ENCODE measurements at places on chromosomes 6 and 20.

- H3K27ac ChIP-seq: no peak overlapping the region
- peaks cover 7% of the 10 kb centered on the region for H3K27me3 ChIP-seq
- no peak for DNase-seq
- no peaks in the 10 kb centered on the region for H3K36me3 ChIP-seq
- no peak overlapping the region for H3K4me3 ChIP-seq
Measured at GRCh38 chr6:146550911-146551310, 7.3 kb downstream of the RAB32 start.

DNA sequence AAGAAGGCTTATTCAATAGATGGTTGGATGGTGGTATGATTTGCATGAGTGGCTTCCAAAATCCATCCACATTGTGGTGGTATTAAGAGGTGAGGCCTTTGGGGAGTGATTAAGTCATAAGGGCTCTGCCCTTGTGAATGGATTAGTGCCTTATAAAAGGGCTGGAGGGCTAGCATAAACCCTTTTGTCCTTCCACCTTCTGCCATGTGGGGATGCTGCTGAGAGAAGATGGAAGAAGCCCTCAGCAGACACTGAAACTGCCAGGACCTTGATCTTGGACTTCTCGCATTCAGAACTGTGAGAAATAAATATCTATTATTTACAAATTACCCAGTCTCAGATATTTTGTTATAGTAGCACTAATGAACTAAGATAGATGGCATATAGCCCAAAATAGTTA lies 27.8 kb upstream of the SRPK1 start:
- peaks cover 9% of the 10 kb centered on the region for H3K4me1 ChIP-seq
- no peak overlapping the region for H3K4me3 ChIP-seq
- H3K36me3 ChIP-seq: no peaks in the 10 kb centered on the region
- H3K27ac ChIP-seq: no peak overlapping the region
- DNase-seq: no peak
- H3K27me3 ChIP-seq: no peaks in the 10 kb centered on the region

- DNase-seq: no peak
- H3K27me3 ChIP-seq: no peaks in the 10 kb centered on the region
- H3K4me1 ChIP-seq: no peaks in the 10 kb centered on the region
- no peak overlapping the region for H3K4me3 ChIP-seq
Measured at GRCh38 chr6:146664871-146665360, 66.1 kb downstream of the ADGB start.

- H3K36me3 ChIP-seq: peaks cover 18% of the 10 kb centered on the region
- H3K4me3 ChIP-seq: no peak overlapping the region
- no peak overlapping the region for H3K27ac ChIP-seq
- H3K4me1 ChIP-seq: peaks cover 28% of the 10 kb centered on the region
- DNase-seq: no peak
Measured at GRCh38 chr20:32116079-32116521, 6.6 kb downstream of the TM9SF4 start.

DNA sequence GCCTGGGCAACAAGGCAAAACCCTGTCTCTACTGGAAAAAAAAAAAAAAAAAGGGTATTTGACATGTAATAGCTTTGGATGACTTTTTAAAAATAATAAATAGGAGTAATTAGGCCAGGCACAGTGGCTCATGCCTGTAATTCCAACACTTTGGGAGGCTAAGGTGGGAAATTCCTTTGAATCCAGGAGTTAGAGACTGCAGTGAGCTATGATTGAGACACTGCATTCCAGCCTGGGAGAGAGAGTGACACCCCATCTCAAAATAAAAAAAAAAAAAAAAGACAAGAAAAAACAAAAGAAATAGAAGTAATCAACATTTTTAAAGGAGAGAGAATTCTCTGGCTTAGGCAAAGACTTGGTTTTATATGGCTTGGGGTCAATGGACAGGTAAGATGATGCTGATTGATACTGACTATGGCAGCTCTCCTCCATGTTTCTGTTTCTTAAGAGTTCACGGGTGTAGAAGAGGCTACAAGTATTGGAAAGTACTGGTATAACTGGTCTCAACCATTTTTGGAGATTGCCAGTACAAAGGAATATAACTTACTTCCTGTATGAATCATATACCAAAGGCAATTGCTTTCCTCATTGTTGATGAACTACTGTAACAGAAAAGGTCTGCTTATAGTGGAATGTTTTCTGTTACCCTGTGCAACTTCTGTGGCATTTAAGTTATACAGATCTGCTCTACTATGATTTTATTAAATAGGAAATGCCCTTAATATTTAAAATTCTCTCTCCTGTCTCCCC lies 10.1 kb downstream of the MAP3K5 start:
- no peak overlapping the region for H3K4me3 ChIP-seq
- peaks cover 45% of the 10 kb centered on the region for H3K4me1 ChIP-seq
- peak overlapping the region; percentile 76 for H3K27ac ChIP-seq
- DNase-seq: no peak
- no peaks in the 10 kb centered on the region for H3K27me3 ChIP-seq
- peaks cover 36% of the 10 kb centered on the region for H3K36me3 ChIP-seq

- H3K27me3 ChIP-seq: peaks cover 3% of the 10 kb centered on the region
- no peak for DNase-seq
- no peak overlapping the region for H3K27ac ChIP-seq
- H3K36me3 ChIP-seq: no peaks in the 10 kb centered on the region
- H3K4me1 ChIP-seq: no peaks in the 10 kb centered on the region
Measured at GRCh38 chr6:6328451-6328850, 8.0 kb upstream of the F13A1 start.

DNA sequence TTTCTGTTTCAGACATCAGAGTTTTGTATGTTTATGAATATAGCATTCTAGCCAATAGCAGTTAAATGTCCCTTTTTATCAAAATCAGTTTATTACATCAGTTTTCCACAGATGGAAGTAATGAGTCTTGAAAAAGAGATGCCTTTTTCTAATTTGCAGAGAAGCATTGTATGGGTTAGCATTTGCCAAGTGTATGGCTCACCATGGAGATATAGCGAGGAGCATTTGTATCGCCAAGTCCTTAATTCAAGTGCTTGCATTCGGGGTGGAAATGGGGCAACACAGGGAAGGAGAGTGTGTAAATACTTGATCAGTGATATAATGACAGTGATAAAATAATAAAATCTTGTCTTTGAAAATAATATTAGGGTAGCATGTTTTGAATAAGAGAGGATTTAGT lies 42.9 kb downstream of the TXLNB start:
- H3K4me3 ChIP-seq: no peak overlapping the region
- peaks cover 37% of the 10 kb centered on the region for H3K4me1 ChIP-seq
- H3K27me3 ChIP-seq: no peaks in the 10 kb centered on the region
- no peak for DNase-seq
- H3K27ac ChIP-seq: no peak overlapping the region
- no peaks in the 10 kb centered on the region for H3K36me3 ChIP-seq

GRCh38 chr6:32218167-32218566 lies 5.7 kb downstream of the NOTCH4 start:
- no peaks in the 10 kb centered on the region for H3K4me1 ChIP-seq
- H3K27ac ChIP-seq: no peak overlapping the region
- H3K4me3 ChIP-seq: no peak overlapping the region
- DNase-seq: no peak
- no peaks in the 10 kb centered on the region for H3K36me3 ChIP-seq
- H3K27me3 ChIP-seq: peaks cover 4% of the 10 kb centered on the region

DNA sequence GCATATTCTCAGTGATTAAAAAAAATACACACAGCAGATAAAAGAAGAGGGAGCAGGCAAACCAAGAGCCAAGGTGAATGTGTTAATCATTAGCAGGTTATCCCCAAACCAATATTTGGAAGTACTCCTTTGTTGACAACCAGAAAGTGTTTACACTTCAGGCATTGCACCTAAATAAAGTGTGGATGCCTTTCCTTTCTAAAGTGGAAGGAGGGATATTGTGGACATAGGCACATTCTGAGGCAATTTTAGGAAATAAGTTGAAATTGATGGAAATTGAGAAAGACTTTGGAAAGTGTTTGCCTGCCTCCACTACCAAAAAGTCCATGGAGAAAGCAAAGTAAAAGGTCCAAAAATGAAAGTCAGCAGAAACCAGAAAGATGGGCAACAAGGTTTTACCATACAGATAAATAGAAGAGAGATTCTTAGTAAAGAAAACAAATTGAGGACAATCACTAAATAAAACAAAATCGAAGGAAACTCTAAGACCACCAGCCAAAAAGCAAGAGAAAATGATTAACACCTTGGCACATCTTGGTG lies 22.9 kb downstream of the SLC17A2 start:
- no peak overlapping the region for H3K4me3 ChIP-seq
- no peaks in the 10 kb centered on the region for H3K27me3 ChIP-seq
- H3K4me1 ChIP-seq: peaks cover 30% of the 10 kb centered on the region
- H3K27ac ChIP-seq: no peak overlapping the region
